ENCODE measurements at places on chromosomes 2 and 18.

DNA sequence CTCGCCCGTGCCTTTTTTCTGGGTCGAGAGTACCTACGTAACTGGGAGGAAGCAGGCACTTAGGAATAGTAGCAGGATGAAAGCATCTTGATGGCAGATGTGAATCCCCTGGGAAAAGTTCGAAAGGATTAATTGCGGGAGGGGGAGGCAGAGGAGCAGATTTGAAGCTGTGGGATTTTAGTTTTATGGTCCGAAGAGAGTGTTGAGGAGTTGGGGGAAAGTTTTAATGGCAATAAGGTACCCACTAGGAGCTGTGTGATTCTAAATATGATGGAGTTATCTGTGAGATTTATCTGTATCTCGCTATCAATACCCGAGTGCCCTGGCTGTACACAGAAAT is 1.1 kb downstream of the AGFG1 start:
- no peak for DNase-seq

DNA sequence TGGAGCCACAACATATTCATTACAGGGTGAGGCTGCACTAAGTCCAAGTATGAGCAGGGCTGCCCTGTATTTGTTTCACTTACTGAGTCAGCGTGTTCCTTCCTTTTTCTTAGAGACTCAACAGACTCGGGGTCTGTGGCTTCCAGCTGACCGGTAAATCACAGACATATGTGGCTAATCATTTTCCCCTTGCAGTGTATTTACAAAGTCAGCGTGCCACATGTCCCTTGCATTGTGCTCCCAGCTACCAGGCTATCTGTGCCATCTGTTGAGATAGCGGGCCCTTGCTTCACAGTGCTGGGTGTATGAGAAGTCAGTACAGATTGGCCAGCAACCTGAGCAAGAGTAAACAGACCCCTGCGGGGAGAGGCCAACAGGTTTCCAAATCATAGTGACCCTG is 254.3 kb downstream of the LRRTM1 start:
- no peak for DNase-seq

- DNase-seq: no peak
Observed at GRCh38 chr2:10342245-10342951, 39.7 kb downstream of the HPCAL1 start.

DNA sequence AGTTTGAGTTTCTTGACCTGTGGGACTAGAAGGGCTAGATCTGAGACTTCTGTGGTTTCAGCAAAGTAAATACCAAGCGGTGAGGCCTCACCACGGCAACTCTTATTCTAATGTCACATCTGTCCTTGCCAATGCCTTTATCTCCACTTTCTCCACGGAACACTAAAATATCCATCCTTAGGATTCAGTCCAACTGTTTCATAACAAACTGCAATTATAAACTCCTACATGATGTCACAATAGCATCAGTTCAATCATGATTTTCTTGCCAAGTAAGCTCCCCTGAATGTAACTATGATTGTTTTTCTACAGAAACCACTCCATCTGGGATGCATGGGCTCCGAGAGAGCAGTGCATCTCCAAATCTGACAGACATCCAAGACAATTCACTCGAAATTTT is 79.6 kb downstream of the LRATD1 start:
- DNase-seq: peak; percentile 5

DNA sequence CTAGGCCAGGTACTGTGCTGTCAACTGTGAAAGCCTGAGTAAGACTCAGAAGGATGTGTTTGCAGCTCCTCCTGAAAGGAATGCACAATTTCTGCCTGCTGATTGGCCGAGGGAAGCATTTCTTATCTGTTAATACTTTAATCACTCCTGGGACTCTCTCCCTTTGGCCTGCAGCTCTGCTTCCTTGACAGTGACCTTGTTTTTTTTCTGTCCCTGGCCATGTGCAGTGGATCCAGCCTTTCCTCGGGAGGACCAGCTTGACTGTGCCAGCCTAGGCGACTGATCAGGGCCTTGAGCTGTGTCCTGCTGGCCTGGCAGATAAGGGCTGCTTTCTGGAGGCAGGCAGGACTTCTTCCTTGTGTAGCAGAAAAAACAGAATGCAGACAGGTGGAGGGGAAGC is 10.0 kb downstream of the RNF144A start:
- no peak for DNase-seq

DNA sequence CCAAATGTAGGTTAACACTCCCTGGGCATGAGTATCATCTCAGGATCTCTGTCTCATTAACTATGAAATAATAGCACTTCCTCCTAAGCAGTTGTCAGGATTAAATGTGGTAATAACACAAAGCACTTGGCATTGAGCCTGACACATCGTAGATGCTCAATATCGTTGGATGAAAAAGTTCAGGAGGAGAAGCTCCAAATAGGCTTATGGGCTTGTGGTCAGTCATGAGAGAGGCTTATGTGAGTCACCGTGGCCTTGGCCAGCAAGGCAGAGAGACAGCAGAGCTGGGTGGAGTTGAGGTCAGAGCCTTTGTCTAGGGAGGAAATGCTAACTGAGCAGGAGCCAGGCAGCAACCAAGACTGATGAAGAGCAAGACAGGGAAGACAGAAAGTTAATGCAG is 68.3 kb upstream of the PPM1B start:
- peak; percentile 97 for DNase-seq

- DNase-seq: no peak
Observed at GRCh38 chr18:6328621-6329010, 86.1 kb downstream of the L3MBTL4 start.

GRCh38 chr2:199588054-199588453 is 130.3 kb upstream of the SATB2 start:
- no peak for DNase-seq

DNA sequence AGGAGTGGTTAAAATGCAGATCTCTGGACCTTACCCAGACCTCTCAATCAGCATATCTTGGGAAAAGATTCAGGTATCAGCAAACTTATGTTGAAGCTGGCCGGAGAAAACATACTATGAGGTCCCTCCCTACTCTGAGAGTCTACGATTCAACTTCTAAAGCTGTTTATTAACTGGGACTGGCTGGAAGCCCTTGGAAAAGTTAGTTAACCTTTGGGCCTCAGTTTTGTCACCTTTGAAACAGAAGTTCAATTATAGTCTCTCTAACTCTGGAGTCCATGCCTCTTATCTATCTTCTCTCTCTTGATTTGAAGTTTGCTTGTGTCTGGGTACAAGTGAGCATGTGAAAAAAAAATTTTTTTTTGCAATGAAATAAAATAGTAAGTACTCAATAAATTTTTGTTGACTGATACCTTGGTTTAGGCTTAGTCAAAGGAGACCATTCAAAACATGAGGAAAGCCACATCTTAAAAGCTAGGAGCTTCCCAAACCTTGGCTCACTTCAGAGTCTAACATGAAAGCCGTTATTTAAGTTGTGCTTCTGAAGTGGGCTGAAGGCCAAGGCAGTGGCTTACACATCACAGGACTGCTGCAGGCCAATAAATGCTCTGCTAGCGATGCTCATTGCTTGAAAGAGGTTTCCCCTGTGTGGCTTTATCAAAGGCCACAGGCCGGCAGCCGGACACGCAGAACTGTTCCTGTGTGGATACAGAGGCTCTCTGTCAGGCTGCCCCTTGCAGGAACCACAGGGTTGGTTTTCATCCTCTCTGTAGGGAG is 110.6 kb upstream of the FAM136A start:
- no peak for DNase-seq

DNA sequence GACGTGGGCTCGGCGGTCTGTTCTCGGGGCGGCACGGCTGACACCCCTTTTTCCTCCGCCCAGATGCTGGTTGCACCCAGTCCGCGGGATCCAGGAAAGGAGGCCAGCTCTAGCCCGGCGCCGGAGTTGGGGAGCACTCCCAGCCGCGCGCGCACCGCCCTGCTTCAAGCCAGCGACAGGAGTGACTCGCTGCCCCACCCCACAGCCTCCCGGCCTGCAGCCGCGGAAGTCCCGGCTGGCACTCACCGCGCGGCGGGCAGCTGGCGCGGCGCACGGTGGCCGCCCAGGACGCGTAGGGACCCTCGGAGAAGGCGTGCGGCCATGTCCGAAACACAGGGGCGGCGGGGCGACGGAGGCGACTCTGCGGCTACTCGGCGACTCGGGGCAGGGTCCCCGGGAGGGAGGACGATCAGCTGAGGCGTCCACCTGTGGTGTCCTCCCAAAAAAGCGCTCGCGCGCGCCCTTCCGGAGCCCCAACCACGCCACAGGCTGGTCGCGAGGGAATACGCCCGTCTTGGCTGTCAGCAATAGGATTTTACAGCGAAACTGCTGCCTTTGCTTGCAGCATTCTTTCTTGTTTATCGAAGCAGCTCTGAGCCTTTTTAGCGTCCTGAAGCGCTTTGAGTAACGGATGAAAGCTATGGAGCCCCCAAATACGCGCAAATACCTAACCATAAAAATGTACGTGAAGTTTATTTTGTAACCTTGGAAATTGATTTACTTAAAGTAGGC is at the start of gene ACADL:
Gene ACADL (minus strand): TSS at position 507 of the 732 bp plus-strand sequence. CDS start 184 bp downstream, at position 323.
- DNase-seq: peak; percentile 30

GRCh38 chr2:182048621-182049020 is 63.0 kb downstream of the PPP1R1C start:
- DNase-seq: no peak

DNA sequence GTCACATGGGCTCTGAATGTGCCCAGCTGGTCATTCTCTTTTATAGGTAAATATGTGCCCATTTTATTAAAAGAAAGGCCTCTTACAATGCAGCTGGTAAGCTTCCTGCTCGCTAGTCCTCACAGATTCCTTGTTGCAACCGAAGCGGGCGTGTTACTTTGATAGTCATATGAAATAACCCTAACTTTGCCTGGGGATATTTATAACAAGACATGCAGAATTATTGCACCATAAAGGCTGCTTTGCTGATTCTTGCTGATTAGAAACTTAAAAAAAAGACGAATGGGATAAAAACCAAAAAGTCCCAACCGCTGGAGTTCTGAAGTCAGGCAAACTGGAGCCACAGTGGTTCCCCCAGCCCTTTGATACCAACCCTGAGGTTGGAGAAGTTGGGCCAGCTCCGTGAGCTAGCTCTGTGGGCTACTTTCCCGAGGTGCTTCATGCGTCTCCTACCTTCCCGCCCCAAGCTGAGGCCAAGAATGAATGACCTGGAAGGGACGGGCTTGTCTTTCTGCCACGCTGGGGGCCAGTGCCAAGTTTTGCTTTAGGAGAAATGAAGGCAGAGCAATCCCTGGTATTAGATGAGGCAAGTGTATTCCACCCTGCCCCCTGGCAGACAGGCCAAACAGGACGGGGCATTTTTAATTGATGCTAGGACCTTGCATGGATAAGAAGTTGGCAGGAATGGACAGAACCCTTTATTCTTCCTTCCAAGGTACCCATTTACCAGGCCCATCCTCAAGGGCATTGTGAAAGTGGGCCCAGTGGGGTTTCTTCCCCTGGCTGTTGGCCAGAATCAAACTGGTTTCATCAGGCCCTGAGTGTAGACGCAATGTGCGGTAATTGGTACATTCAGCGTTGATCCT is 140.4 kb downstream of the KCTD1 start:
- DNase-seq: no peak

DNA sequence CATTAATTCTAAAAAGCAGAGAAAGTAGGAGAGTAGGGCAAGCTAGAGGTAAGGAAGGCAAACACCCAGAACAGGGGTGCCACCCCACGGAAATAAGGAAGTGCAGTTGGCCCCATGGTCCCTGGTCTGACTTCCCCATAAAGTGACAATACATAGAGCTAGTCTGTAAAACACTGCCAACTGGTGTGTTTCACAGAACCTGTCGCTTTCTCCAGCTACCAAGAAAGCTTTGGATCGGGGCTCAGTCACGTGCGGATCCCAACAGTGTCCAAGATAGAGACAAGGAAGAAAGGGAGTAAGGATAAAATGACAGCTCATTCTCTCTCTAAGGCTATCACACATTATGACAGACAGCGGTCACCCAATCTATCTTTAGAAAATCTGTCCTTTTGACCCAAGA is 36.4 kb downstream of the TBC1D8 start:
- no peak for DNase-seq

DNA sequence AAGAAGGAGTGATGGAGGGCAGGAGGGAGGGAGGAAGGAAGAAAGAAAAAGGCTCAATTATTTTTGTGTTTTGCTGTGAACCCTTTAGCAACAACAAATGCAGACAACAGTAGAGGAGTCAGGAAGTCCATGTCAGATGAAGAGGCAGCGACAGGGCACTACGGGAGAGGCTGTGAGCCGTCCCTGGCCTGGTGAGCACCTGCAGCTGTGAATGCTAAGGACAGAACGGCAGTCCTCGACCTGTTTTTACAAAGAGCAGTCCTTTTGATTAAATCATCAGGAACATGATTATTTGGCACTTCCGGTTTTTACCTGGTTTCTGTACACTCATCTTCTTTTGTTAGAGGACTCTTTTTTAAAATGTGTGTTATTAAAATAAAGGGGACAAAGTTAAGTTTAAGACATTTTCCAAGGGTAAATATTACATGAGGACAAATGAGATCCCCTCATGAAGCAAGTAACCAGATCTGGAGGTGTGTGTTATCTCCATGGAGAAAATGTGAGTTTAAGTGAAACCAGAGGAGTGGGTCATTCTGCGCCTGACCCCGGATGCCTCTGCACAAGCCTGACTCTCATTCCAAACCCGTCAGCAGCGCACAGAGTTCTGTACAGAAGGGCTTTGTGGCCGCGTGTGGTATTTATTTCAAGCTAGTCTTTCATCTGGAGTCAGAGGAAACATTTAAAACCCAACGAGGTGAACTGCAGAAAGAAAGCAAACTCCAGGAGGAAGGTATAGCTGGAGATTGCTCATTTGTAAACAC is 492.5 kb downstream of the SOX11 start:
- peak; percentile 80 for DNase-seq

DNA sequence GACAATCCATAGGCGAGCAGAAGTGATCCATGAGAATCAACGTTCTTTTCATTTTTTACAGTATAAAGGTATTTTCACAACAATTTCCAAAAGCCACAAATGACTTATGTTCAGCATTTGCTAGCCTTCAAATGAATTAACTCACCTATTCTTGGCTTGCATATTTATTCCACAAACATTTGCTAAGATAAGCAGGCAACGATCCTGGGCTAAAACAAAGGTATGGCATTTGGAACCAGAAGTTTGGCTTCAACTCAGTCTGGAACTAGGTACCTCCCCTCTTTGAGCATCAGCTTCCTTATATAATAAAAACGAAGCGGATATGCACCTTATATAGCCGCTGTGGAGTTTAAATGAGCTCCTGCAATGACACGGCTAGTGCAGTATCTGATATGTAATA is 20.5 kb downstream of the CYRIA start:
- DNase-seq: no peak

Data from astrocyte of the spinal cord (primary cell).